H4 (cell line): ENCODE measurements at places on chromosomes 1 and 21. TPM values are rescaled to one million over a fixed set of nuclear protein-coding genes. Genes with fewer than 3 reads are reported as not detected.

- no peak for DNase-seq
Observed at GRCh38 chr1:47660622-47661021, 222.8 kb downstream of the FOXD2 start.

GRCh38 chr1:175287377-175287776, 94.8 kb upstream of the KIAA0040 start:
- DNase-seq: peak; percentile 48

Gene VAV3
- total RNA-seq: 23.7 and 40.5 TPM in 2 replicates

- DNase-seq: no peak
Observed at GRCh38 chr1:244419024-244419423, 32.7 kb downstream of the ADSS2 start.

Gene IQCC
- total RNA-seq: 2.6 and 4.3 TPM in 2 replicates

- DNase-seq: no peak
Observed at GRCh38 chr21:38721055-38721454, 84.7 kb upstream of the ETS2 start.

Gene LCE1D
- not detected in 2 replicates for total RNA-seq

DNA sequence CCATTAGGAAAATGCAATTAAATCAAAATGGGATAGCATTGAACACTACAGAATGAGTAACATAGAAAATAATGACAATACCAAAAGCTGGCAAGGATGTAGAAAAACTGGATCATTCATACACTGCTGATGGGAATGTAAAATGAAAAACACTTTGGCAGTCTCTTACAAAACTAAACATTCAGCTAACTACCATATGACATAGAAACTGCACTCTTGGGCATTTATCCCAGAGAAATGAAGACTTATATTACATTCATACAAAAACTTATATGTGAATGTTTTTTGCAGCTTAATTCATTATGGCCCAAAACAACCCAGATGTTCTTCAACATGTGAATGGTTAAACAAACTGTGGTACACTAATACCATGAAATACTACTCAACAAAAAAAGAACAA, 66.4 kb downstream of the ANKRD13C start:
- DNase-seq: no peak

DNA sequence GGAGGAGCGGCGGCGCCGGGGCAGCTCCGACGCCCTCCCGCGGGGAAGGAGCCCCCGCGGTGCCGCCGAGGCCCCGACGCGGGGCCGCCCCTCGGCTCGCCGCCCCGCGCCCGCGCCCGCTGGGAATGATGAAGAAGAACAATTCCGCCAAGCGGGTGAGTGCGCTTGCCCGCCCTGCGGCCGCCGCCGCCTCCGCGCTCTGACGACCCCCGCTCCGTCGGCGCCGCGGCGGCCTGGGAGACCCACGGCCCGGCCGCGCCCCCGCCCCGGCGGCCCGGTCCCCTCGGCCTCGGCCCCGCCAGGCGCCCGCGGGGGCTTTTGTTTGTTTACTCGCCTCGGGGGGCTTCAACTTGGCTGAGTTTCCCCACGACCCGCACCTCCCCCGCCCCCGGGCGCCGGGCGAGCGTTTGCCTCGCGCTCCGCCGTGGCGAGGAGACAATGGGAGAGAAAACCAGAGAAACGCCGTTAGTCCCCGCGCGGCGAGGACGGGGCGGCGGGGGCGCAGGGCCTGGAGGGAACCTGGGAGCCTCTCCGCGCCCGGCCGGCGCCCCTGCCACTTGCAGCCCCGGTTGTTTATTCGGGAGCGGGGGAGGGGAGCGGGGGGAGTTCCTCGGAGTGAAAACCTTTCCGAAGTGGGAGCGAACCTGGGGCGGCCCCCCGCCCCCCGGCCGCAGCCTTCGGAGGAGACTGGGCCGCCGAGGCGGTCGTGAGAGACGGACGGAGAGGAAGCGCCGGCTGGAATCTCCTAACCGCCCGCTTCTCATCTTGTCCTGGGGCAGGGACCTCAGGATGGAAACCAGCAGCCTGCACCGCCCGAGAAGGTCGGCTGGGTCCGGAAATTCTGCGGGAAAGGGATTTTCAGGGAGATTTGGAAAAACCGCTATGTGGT, 661 bp downstream of the PLEKHO1 start:
- no peak for DNase-seq

DNA sequence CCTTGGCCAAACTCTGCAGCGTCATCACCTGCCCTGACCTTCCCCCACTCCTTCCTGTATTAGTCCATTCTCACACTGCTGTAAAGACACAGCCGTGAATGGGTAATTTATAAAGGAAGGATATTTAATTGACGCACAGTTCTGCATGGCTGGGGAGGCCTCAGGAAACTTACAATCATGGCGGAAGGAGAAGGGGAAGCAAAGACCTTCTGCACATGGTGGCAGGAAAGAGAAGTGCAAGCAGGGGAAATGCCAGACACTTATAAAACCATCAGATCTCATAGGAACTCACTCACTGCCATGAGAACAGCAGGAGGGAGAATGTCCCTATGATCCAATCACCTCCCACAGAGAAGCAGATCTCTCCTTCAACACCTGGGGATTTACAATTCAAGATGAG, 408.5 kb downstream of the PTPRU start:
- DNase-seq: no peak

DNA sequence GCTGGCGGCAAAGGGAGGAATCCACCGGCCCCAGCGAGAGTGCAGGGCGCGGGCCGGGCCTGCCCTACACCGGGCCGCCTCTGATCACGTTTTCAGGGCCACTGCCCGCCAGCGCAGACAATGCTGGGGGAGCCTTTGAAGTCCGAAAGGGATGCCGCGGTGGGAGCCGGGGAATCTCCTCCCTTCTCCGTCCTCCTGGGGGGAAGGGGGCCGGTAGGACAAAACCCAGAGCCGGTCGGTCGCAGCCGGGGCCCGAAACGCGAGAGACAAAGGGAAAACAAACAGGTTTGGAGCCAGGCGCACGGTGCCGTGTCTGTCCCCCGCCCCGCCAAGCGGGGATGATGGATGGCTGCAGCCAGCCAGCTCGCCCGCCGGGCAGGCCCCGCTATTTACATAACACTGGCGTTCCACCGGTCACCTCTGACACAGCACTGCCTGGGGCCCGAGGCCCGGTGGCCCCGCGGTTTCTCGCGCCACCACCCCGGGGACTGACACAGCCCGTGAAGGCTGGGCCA, 92.0 kb downstream of the CASZ1 start:
- DNase-seq: no peak

- peak; percentile 23 for DNase-seq
Observed at GRCh38 chr1:89262643-89263042, 10.0 kb downstream of the GBP5 start.

GRCh38 chr1:61709908-61710289, 15.0 kb downstream of the TM2D1 start:
- no peak for DNase-seq

Gene GRIK1
- total RNA-seq: not detected in 2 replicates

Gene PEAR1
- not detected in 2 replicates for total RNA-seq

- DNase-seq: peak; percentile 55
Observed at GRCh38 chr1:246320286-246320685, 186.8 kb downstream of the SMYD3 start.
